ENCODE measurements at places on chromosomes 6 and 20.

DNA sequence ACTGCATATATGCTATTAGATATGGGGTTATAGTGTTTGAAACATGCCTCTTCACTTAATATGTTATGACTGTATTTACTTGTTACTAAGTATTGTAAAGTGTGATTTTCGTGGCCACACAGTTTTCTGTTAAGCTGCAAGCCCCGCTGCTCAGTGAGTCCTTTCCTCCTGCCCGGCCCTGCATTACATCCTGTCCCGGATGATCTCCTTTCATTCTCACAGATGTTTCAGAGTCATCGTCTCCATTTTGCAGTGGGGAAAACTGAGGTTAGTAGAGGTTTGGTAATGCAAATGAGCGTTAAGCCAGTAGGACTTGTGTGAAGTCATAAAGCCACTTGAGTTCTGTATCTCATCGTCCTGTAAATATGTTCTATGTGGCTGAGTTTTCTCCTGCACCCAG, 155.5 kb downstream of the CFAP61 start:
- DNase-seq = no peak

DNA sequence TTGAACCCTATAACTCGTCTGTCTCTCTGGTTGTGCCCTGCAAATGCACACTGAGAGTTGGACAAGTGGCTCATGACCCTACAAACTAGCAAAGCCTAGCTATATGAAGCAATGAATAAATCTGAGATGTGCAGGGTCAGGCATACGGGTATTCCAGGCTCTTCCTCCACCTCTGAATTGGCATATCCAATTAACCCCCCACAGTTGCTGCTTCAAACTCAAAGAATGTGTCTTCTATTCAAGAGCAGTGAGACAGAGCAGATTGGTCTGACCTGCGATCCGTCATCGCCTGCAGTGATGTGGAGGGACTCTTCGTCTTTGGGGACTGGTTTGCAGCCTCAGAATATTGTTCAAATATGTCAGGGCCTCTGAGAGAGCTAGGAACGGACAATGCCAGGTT, 59.8 kb downstream of the LAMP5 start:
- no peak for DNase-seq

DNA sequence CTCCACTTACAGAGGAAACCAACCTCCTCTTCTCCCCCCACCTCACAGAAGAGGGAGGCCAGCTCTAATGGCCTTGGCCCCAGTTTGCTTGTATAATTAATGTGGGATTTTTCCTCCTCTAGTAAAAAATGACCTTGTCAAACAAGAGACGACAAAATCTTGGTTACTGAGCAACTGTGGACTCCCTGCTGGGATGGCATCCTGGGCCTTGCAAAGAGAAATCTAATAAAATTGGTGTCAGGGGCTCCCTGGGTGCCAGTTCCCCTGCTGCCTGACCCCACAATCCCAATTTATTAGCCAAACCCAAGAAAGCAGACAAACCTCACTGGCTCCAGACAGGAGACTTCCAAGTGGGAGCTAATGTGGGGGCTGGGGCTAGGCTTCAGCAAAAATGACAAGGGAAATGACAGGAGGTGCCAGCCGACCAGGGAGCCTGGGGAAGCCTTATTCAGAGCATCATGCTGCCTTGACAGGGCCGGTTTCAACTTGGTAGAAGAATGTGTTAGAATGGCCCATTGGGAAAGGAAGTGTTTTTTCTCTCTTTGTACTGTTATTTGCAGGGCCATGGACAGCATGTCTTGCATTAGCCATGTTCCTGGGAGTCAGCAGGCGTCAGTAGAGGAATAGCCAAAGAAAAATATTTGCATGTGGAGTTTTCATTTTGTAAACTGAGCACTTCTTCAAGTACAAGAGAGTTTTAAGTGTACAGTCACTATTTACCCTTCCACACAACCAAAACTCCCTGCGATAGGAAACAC, 816.9 kb downstream of the DHX35 start:
- no peak for DNase-seq

DNA sequence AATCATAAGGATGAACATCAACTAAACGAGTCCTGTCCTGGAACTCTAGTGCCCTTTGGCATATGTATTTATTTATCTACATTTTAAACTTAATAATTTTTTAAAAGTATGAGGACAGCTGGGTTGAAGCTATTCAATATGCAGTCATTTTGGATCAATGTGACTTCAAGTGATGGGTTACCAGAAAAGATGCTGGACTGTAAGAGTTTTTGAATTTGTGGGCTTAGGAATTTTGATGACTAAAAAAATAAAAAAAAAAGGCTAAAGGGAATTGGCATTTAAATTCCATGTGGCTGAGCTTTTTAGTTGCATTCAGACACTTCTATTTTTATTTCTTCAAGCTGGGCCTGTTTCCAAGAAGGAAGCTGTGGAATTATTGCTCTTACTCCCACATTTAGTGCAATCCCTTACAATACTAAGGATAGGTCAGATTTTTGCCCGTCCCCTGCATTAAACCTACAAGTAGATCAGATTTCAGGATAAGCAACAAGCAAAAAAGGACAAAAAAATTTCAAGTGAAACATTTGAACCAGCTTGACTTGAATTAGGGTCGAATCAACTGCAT, 704.2 kb upstream of the CITED2 start:
- DNase-seq = no peak

- DNase-seq = no peak
Measured at GRCh38 chr6:52015953-52016352, 71.5 kb downstream of the PKHD1 start.

GRCh38 chr6:45587229-45588060, 209.7 kb upstream of the SUPT3H start:
- DNase-seq = no peak

GRCh38 chr6:119426619-119427018, 77.1 kb upstream of the MAN1A1 start:
- DNase-seq = no peak

DNA sequence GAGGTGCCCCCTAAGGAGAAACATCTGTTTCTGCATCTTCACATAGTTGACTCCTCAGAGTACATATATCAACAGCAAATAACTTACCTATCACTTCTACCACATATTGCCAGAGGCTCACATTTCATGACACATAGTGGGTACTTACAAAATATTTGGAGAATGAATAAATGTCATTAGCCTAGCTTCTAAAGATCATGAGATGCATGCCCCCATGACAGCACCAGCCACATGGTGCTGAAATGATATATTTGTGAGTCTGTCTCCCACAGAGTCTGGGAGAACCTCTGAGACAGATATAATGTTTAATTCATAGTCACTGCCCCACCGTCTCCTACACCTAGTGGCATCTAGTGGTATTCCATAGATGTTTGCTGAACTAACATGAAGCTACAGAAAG, 555.6 kb downstream of the KIF16B start:
- DNase-seq = no peak

GRCh38 chr6:167849846-167850459, 23.2 kb downstream of the AFDN start:
- no peak for DNase-seq

- no peak for DNase-seq
Measured at GRCh38 chr20:35287509-35288324, 3.1 kb upstream of the EIF6 start.

DNA sequence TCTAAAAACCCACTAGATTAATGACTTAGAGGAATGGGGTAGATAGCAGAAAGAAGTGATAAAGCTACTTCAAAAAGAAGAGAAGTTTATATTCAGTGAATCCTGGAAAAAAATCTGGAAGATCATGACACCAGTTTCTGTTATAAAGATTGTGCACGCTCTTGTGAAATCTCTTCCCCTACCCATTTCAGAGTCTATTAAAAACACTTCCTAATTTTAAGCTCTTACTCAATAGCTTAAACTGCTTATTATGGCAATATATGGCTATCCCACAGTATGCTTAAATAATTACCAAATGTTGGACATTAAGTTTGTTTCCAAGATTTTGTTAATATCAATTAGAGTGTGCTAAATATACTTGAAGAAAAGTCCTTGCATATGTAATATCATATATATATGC, 585.3 kb upstream of the MAN1A1 start:
- DNase-seq = no peak

GRCh38 chr6:56593801-56594318, 48.8 kb downstream of the DST start:
- DNase-seq = no peak

GRCh38 chr6:4928426-4928825, 75.4 kb downstream of the RPP40 start:
- DNase-seq = no peak

GRCh38 chr20:61845233-61845671, 220.4 kb downstream of the TAF4 start:
- DNase-seq = no peak
